ENCODE measurements at places on chromosomes 2 and 18.

GRCh38 chr2:43791035-43791765, 17.4 kb downstream of the DYNC2LI1 start:
- DNase-seq, result no peak

DNA sequence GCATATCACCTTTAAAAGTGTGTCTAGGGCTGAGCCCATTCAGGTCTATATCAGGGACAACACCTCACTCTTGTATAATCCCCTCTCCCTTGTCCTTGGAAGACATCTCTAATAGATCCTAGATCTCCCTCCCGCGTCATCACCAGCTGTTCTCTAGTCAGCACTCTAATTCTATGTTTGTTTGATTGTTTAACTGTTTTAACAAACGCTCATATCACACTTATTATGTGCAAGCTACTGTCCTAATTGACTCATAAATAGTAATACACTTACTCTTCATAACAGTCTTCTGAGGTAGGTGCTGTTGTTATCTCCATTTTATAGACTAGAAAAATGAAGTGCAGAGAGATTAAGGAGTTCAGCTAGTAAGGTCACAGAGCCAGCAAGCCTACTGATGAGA, 1.6 kb upstream of the ERMN start:
- no peak for DNase-seq

DNA sequence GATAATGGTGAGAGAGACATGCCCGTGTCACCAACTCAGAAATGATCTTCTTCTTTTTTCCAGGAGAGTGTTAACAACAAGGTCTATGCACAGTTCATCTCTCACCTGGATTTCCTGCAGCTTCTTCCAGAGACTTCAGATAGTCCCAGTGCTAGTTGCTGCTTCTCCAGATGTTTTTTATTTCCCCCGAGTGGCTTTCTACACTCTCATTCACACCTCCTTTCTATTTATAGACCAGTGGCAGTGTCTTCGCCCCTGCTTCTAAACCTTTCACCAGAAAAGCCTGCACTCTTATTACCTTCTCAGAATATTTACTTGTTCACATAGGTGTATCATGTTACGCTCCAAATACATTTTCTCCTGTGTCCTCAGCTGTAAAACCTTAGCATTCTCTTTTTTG, 558.8 kb upstream of the CHAC2 start:
- DNase-seq, result no peak

- no peak for DNase-seq
Measured at GRCh38 chr18:8758466-8758865, 53.1 kb downstream of the MTCL1 start.

DNA sequence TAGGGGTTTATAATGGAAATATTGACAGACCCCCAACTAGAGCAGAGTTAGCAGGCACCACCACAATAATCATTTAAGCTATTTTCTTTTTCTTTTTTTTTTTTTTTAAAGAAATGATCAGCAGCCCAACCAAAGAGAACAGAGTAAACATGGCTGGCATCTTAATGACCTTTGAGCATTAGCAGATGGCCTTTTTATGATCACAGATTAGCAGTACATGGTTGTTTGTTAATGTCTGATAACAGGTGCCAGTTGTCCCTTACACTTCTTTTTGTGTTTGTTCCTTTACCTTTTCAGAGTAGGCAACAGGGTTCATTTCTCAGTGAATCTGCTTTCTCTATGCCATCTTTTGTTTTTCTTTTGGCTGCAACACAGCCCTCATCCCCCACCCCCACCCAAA, 747.0 kb downstream of the BCL11A start:
- no peak for DNase-seq

DNA sequence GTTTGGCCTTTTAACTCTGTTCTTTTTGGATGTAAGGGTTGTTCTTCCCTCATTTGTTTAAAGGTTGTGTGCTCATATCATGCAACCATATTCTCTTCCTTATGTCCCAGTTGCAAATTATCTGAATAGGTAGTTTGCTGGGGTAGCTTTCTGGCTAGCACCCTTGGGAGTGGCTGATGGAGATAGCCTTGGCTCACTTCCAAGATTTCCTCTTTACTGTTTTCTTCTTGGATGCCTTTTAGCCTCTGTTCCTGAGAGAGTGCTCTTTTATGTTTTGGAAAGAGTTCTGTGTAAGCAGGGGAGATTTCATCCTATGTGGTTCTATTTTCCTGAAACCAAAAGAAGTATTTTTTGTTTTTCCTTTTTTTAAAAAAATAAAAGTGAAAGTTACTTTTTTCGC, 25.4 kb downstream of the USP14 start:
- DNase-seq, result no peak

DNA sequence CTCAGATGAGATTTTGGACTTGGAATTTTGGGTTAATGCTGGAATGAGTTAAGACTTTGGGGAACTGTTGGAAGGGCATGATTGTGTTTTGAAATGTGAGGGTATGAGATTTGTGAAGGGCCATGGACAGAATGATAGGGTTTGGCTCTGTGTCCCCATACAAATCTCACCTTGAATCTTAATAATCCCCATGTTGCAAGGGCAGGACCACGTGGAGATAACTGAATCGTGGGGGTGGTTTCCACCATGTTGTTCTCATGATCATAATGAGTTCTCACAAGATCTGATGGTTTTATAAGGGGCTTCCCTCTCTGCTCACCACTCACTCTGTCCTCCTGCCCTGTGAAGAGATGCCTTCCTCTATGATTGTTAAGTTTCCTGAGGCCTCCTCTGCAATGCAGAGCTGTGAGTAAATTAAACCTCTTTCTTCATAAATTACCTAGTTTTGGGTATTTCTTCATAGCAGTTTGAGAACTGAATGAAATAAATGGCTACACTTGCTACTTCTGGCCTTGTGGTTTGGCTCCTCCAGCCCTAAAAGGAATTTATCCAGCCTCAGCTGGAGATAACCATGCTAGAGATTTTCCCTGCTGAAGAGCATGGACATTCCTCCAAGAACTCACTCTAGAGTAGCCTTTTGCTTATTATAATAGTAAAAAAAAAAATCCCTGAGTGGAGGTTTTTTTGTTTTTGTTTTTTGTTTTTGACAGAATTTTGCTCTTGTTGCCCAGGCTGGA, 144.3 kb upstream of the TFPI start:
- no peak for DNase-seq

GRCh38 chr2:62806231-62806630, 100.7 kb downstream of the EHBP1 start:
- no peak for DNase-seq

DNA sequence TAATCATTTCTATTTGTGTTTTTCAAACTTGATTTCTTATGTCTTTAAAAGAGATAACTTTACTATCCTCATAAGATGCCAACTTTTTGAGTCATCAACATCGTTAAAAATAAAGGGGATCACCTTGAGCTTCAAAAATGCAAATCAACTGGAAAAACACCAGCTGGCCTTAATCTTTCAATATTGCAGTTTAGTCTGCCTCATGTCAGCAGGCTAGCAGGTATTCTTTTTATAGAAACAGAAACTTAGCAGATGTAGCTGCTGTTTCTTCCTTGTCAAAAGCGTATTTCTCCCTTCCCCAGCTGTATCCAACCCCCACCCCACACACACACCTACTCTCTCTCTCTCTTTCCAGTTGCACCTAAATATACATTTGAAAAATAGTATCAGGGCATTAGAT, 154.1 kb upstream of the ZNF804A start:
- no peak for DNase-seq

DNA sequence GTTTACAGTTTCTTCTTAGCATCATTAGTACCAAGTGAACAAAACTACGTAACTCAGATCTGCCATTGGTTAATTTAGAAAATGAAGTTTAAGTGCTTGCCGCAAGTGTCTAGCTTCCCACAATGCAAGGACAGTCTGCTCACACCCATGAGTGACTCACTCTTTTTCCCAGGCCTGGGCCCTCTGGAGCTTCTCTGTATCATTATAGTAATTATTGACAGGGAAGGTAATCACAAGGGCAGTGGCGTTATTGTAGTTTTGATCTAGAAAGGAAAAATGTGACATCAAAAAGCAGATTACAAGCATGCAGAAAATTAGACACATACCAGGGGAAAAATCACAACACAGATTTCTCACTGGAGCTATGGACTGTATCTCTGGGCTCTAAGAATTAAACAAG, 38.5 kb downstream of the NPC1 start:
- DNase-seq, result no peak

GRCh38 chr2:105486762-105487141, 87.9 kb upstream of the FHL2 start:
- no peak for DNase-seq

DNA sequence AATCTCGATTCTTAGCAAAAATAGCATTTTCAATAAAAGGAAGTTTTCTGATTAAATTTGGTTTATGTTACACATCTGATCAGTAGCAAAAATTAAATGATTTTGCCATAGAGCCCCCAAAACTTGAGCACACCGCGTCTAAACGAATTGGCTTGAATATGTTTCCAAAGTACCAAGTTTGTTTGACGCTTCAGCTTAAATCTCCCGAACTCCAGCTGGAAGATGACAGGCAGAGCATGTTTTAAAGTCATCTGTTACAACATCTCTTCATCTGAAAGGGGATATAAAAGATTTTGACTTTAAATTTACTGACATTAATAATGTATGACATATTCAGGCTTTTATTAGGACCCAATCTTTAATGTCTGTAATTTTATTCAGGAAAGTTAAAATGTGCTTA, 129.8 kb downstream of the NCK2 start:
- DNase-seq, result no peak

- DNase-seq, result peak; percentile 93
Measured at GRCh38 chr2:70086838-70087701, at the start of gene PCBP1. Gene PCBP1, plus strand, starts transcription at chr2:70087477. Its CDS starts 267 bp downstream, at chr2:70087744.

DNA sequence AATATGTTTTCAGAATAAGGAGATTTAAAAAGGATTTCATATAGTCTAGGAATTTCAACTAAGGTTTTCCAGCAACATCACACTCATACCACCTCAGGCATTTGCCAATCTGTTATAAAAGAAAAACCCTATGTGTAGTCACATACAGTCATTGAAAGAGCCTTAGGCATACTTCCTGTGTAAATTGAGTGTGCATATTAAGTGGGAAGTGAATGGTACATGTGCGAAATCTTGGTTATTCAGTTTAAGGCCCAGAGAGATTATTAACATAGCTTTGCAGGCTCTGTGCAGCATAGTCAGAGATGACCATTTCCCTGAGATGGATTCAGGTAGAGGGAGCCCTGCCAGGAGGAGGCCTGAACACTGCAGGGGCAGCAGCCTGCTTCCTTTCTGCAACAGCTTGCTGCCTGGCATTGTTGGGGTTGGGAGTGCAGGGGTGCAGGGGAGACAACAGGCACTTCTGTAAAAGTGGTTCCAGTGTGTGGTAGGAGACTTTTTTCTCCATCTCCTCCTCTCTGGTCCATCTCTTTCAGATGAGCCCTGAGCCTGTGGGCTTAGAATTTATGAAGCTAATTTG, 100.1 kb upstream of the OSR1 start:
- DNase-seq, result no peak

DNA sequence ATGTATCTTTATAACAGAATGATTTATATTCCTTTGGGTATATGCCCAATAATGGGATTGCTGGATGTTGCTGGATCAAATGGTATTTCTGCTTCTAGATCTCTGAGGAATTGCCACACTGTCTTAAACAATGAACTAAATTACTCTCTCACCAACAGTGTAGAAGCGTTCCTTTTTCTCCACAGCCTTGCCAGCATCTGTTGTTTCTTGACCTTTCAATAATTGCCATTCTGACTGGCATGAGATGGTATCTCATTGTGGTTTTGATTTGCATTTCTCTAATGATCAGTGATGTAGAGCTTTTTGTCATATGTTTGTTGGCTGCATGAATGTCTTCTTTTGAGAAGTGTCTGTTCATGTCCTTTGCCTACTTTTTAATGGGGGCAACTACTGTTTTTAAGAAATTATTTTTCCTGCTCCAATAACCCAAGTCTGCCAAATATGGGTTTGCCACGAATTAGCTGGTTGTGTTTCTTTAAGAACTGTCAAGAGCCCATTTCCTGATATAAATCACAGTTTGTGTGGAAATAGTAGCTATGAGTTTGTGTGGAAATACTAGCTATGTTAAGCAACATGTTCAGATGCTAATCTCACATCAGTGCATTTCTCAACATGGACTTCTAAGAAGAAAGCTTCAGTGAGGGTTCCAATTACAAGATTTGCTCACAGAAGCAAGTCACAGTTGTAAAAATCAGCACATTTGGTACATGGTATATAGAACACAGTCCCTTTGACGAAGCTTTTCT, 259.4 kb downstream of the ANAPC1 start:
- no peak for DNase-seq

DNA sequence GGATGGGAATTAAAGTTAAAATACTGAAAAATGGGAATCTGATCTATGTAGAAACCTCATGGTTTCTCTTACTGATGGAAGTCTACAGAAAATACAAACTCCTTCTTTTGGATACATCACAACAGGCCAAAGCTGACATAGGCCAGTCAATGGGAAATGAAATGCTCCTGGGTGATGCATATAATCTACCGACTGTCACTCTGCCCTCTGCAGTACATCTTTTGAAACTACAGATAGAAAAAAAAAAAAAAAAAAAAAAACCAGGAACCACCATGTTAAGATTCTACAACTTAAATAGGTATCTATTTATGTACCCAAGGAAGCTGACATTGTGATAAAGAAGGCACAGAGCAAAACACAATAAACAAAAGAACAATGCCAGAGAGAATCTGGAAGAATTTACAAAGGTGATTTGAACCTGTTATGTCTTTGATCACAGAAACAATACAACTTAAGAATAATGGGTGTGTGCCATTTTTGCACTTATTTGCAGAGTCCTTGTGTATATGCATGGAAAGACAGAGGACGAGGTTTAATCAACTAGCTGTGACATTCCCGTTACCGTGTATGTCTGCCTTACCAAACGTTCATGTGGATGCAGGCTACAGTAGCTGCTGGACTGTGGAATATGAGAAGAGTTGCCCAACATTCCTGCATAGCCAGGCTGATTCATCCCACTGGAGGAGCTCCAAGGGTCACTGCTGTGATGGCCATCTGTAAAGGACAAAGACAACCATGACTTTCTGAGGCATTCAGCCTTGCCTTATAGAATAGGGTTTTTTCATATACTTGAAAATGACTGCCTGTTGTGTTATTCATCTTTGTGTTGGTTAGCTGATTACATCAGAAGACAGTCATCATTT, 312.7 kb downstream of the TCF4 start:
- no peak for DNase-seq

- DNase-seq, result no peak
Measured at GRCh38 chr2:180980943-180981911, 822 bp downstream of the UBE2E3 start.

DNA sequence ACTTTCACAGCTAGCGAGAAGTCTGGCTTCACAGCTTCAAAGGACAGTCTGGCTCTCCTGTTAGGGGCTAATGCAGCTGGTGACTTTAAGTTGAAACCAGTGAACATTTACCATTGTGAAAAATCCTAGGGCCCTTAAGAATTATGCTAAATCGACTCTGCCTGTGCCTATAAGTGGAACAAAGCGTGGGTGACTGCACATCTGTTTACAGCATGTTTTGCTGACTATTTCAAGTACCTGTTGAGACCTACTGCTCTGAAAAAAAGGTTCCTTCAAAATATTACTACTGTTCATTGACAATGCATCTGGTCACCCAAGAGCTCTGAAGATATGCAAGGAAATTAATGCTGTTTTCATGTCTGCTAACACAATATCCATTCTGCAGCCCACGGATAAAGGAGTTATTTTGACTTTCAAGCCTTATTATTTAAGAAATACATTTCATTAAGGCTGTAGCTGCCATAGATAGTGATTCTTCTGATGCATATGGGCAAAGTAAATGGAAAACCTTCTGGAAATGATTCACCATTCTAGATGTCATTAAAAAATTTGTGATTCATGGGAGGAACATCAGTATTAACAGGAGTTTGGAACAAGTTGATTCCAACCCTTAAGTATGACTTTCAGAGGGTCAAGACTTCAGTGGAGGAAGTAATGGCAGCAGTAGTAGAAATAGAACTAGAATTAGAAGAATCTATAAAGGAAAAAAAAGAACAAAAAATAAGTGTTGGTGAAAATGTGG, 48.9 kb downstream of the POLR1A start:
- no peak for DNase-seq

- DNase-seq, result no peak
Measured at GRCh38 chr2:146240391-146240790, 1604.4 kb upstream of the ACVR2A start.

Measured in stimulated activated CD4-positive, alpha-beta T cell treated with anti-CD3 and anti-CD28 coated beads, TNF-alpha, amount 100 ng/mL, for 48 hours (primary cell).